ENCODE measurements at places on chromosomes 7 and 10.

GRCh38 chr7:133812877-133813276, 314.3 kb upstream of the LRGUK start:
- no peak for DNase-seq

- DNase-seq: no peak
Observed at GRCh38 chr7:158073845-158074840, 513.5 kb downstream of the PTPRN2 start.

GRCh38 chr10:73586583-73586984, 4.6 kb downstream of the USP54 start:
- no peak for DNase-seq

- DNase-seq: peak; percentile 82
Observed at GRCh38 chr10:119030421-119031250, 1.1 kb downstream of the NANOS1 start.

DNA sequence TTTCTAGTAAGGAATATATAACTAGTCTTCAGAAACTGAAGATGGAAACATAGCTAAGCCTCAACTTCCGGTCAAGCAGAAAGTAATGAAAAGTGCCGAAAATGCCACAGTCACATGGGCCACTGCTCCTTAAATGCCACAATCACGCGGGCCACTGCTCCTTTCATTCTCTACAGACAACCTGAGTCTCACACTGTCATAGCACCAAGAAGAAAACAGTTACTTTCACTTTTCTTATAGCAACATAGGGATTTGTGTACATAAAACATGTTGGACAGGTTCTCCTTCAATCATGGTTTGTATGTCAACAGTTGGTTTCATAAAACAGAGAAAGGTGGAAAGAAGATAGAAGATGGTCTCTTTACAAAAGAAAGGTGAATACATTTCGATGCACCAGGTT, 48.6 kb upstream of the NOBOX start:
- no peak for DNase-seq

- no peak for DNase-seq
Observed at GRCh38 chr10:18409599-18410397, 241.6 kb downstream of the NSUN6 start.

GRCh38 chr10:29270883-29271282, 18.0 kb upstream of the LYZL1 start:
- no peak for DNase-seq

DNA sequence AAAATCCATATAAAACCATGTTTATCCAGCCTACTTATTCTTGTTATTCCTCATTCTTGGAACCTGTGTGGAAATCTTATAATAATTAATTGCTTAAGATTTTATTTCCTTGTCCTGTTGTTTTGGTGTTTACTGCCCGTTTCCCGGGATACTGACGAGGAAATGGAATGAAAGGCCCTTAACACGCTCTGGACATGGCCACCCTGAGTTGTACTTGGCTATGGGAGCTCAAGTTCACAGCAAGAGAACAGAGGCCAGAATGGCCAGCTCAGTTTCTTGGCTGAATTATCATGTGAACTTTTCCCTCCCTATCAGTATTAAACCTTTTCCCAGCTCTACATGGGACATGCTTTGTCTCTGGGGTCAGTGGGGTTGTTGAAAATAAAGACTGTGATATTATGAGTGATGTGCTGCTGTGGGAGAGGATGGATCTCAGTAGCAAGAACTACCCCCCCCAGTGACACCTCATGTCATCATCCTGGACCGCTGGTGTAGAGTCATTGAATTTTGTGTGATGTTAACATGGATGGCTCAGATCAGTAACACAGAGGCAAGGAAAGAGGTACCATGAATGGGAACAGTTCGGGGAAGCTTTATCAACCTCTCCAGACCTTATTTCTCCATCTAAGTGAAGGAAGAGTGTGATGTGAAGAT, 87.0 kb upstream of the IGFBP3 start:
- no peak for DNase-seq

DNA sequence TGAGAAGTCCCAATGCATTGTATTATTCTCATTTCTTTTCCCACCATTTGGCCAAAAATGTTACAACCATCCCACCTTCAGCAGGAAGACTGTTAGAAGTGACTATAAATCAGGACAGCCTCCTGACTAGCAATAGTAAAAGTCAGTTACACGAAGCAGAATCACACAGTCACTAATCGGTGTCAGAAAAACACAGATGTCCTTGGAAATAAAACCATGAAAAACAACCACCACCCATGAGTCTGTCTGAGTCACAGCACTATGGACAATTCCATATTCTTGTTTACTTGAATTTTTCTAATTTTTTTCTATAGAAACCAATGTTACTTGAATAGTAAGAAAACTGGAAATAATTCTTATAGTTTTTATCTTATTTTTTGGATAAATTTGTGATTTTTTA, 81.9 kb upstream of the FRMD4A start:
- DNase-seq: no peak

DNA sequence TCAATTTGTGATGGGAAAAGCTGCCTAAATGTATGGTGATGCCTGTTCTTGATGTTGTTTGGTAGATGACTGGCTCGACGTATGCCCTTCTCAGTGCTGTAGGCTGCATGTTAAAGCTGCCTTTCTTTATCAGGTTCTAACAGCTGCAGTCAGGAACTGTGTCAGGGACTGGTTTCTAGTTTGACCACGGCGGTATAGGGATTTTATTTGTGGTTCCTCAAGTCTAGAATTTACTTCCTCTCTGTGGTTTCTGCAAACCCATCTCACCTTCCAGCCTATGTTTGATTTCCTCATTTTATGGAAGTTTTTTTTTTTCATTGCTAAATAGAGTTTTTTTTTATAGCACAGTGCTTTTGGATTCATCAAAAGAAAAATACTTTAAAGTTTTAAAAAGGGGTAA, 26.5 kb downstream of the LMTK2 start:
- DNase-seq: peak; percentile 69

GRCh38 chr7:88132725-88133124, 87.1 kb downstream of the SRI start:
- DNase-seq: peak; percentile 41

- DNase-seq: no peak
Observed at GRCh38 chr7:123535517-123535916, 1.1 kb upstream of the IQUB start.

DNA sequence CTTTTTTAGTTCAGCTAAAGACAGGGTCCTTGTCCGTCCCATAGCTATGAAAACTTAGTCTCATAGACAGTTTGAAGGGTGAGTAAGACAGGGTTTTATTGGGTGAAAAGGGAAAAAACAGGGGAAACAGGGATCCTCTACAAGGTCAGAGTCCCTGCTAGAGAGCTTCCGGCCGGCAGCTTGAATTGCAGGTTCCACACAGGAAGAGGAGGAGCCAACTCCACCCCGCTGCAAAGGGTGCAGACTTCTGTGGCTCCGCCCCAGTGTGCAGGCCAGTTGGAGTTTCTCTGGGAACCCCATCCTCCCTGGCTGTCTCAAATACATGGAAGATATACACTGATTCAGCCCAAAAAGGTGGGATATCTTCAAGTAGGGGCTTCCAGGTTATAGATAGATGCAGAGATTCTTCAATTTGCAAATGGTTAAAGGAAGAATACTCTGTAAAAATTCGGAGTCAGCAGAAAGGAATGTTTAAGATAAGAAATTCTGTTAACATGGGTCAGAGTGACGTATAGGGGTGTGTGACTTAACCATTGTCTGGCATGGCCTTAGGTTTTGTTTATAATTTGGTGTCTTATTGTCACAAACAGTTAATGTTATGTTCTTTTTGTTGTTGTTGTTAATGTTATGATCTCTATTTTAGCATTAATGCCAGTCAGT, 34.6 kb upstream of the HECW1 start:
- no peak for DNase-seq

DNA sequence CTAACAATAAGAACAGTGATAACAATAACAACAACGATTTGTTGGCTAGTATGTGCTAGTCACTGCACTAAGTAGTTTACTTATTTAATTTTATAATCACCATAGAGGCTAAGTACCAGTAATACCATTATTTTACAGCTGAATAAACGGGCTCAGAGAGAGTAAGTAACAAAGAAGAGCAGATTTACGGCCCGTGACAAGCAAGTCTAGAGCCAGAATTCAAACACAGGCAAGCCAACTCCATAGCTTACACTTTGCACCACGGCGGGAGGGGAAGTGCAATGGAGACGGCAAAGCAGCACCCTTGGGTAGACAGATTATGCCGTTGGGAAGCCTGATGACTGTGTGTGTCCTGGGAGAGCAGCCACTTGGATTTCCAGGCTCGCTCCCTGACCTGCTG, 1.2 kb upstream of the OR6V1 start:
- no peak for DNase-seq

GRCh38 chr7:128880791-128881457, 18.3 kb downstream of the ATP6V1F start:
- no peak for DNase-seq

DNA sequence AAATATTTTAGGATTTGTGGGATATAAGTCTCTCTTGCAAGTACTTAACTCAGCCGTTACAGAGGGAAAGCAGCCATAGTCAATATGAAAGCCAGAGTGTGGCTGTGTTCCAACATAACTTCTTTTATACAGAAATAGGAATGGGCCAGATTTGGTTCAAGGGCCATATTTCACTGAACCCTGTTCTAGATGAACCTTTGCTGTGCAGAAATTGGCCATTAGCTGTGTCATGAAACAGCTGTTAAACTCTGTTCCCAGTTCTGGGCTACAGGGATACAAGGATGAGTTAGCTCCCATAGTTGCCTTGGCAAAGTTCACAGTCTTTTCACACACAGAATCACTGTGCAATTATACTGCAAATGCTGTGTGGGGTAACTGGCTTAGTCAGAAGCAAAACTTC, 213.9 kb upstream of the LRRN3 start:
- no peak for DNase-seq

- DNase-seq: no peak
Observed at GRCh38 chr10:96660297-96660696, 60.0 kb downstream of the PIK3AP1 start.

GRCh38 chr7:9189703-9190102, 756.3 kb downstream of the NXPH1 start:
- DNase-seq: no peak

- no peak for DNase-seq
Observed at GRCh38 chr10:23499372-23500132, 60.7 kb downstream of the OTUD1 start.

DNA sequence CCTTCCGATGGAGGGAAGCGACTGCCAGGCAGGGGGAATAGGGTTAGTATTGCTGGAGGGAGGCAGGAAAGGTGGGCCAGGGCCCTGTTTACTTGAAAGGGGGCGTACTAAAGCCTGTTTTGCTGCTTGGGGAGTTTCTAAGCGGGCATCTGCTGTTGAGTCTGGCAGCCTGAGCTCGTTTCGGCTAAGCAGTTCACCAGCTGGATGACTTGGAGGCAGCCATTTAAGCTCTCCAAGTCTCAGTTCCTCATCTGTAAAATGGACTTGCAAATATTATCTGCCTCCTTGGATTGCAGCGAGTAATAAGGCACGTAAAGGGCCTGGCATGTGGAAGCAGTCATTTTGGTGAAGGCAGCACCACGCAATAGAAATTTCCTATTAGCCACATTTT, 44.0 kb downstream of the LDB3 start:
- DNase-seq: peak; percentile 9

DNA sequence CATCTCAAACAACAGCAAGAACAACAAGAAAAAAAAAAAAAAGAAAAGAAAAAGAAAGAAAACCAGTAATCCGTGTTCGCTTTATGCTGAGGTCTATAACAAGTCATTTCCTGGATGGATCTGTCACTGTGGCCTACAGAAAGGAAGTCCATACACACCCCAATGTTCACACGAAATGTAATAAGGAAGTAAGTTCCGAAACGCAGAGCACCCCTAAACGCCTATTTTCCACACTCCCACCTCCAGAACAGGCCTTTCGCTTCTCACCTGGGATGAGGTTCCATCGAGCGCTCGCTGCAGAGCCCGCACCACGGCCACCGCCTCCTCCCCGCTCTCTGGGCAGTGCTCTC, 735 bp downstream of the ZNF394 start:
- DNase-seq: peak; percentile 48

DNA sequence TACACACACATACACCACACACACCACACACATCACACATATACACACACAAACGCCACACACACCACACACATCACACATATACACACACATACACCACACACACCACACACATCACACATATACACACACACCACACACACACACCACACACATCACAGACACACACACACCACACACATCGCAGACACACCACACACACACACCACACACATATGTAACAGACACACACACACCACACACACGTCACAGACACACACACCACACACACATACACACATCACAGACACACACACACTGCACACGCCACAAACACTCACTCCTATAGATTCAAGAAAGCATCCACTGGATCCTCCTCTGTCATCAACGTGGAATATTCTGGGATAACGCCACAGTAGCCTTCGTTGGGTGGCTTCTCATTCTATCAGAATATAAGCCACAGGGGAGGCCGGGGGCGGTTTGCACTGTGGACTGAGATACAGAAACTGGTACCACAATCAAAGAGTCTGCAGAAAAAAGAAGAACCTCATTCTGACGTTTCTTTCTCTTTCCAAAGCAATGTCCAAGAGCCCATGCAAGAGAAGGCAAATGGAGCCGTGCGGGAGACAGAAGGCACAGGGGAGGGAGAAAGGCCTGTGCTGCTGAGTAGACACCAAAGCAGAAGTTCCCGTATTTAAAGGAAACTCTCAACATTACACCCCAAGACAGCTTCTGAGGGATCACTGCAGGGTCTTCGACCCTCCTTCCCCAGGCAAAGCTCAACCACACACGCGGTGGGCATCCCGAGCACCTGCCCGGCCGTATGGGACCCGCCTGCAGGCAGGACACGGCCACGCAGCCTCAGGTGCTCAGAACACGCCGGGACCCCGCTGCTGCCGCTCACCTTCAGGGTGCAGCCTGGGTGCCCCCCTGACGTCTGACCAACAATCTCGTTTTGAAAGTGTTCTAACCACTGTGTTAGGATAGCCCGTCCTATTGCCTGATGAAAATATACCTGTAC, 321.2 kb downstream of the DNAJB6 start:
- no peak for DNase-seq

GRCh38 chr10:88165849-88166271, 302.4 kb downstream of the PTEN start:
- DNase-seq: no peak

GRCh38 chr7:15581352-15581951, 19.6 kb upstream of the AGMO start:
- DNase-seq: no peak

DNA sequence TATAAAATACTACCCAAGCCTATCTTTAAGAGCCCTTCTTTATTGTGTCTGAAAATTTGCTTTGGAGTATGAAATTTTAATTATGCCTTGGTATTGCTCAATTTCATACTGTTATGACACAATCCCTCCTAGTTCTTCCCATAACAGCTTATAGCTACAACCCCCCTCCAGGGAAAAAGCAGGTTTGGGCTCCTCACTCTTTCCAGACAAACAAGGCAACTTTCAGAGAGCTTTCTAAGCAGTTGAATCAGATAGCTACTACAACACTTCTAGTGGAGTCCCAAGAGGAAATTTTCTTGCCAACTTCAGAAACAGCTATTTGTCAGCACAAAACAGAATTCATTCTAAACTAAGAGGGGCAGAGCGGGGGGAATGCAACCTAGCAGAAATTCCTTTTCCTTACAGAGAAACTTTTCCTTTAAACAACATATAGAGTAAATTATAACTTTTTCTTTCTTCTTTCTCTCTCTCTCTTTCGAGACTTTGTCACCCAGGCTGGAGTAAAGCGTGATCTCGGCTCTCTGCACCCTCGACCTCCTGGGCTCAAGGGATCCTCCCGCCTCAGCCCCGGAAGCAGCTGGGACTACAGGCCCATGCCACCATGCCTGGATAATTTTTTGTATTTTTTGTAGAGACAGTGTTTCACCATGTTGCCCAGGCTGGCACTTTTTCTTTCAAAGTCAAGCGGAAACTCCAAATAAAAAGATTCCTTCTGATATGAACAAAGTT, 26.0 kb upstream of the JMJD1C start:
- peak; percentile 35 for DNase-seq

GRCh38 chr10:117074621-117075020, 63.4 kb downstream of the VAX1 start:
- DNase-seq: peak; percentile 30
